ENCODE measurements at places on chromosomes 7 and 10.

- no peak for DNase-seq
Measured at GRCh38 chr10:118397391-118397790, 55.3 kb upstream of the FAM204A start.

- DNase-seq, result no peak
Measured at GRCh38 chr10:50470345-50470744, 153.4 kb downstream of the SGMS1 start.

- DNase-seq, result no peak
Measured at GRCh38 chr10:85318809-85319807, 990.7 kb downstream of the CCSER2 start.

- no peak for DNase-seq
Measured at GRCh38 chr7:134902058-134902457, 84.2 kb upstream of the AGBL3 start.

DNA sequence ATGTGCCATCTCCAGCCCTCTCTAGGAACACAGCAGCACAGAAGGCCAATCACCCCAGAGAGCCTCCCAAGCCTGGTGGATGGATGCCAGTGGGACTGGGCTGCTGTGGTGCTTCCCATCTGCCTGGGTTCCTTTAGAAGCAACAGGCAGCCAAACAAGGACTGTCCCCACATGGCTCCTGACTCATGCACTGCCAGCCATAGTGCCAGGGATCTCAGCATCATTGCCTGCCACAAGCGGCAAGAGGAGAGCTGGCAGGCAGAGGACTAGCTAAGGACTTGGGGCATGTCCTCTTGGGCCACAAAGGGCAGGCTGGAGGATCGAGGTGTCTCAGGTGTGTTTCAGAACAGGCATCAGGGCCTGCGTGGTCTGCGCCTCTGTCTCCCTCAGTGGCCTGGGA lies 23.4 kb upstream of the FIGNL1 start:
- no peak for DNase-seq

DNA sequence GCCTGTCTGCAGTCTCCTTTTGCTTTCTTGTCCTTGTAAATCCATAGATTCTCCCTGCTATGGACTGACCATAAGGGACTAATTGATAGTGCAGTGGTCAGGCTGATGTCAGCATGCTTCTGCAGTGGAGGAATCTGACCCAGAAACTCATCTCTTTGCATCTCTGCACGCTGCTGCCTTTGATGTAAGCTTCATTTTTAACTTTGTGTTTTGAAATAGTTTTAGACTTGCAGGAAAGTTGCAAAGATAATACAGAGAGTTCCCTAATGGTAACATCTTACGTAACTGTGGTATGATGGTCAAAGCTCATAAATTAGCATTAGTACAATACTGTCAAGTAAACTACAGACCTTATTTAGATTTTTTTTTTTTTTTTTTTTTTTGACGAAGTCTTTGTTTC lies 89.6 kb downstream of the GALNT17 start:
- no peak for DNase-seq

Measured in urinary bladder (tissue), 4 donors.